ENCODE measurements at places on chromosomes 1 and 21. TPM values are rescaled to one million over a fixed set of nuclear protein-coding genes. Genes with fewer than 3 reads are reported as not detected.

LRRC3 gene
- 4.7 TPM for total RNA-seq

ARTN gene
- total RNA-seq = not detected

DNA sequence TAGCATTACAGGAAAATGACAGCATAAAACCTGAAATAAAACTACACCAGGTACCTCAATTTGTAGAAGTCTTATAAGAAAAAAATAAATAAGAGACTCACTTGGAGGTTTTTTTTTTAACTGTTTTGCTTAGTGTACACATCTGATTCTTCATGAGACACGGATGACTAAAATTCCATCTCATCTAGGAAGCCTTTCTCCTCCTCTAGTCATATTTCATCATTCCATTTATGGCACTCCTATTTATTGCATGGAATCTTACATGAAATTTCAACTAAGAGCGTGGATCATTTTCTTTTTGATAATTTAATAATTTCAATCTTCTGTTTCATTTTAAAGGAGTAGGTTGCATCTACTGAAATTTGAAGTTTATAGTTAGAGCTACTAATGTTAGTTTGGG, 1.6 kb upstream of the PTGS2 start:
- no peaks in the 10 kb centered on the region for H3K27me3 ChIP-seq
- H3K36me3 ChIP-seq = no peaks in the 10 kb centered on the region
- no peaks in the 10 kb centered on the region for H3K4me1 ChIP-seq
- peak overlapping the region; percentile 99 for H3K27ac ChIP-seq
- peak overlapping the region; percentile 59 for H3K4me3 ChIP-seq

DNA sequence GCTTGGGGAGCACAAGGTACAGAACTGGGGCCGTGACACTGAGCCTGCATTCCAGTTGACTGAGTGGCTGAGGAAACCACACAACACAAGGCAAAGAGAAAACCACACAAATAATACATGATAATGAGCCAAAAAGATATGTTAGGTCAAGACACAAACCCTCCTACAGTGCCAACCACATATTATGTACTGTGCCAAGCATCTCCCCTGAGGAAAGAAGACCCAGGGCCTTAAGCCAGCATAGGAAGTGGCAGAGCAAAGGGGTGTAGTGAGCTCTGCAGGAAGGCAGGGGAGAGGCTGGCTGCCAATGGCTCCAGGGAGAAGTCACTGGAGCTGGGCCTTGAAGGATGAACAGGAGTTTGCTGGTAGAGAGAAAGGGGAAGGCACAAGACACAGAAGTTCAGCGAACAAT, 28.2 kb downstream of the CTNNBIP1 start:
- no peaks in the 10 kb centered on the region for H3K27me3 ChIP-seq
- no peak overlapping the region for H3K27ac ChIP-seq
- H3K4me3 ChIP-seq = no peak overlapping the region

- no peak overlapping the region for H3K27ac ChIP-seq
- no peak overlapping the region for H3K4me3 ChIP-seq
- H3K36me3 ChIP-seq = no peaks in the 10 kb centered on the region
- no peak for DNase-seq
These were observed 779.3 kb upstream of the BRINP3 start for GRCh38 chr1:191256917-191257316.

- peaks cover 15% of the 10 kb centered on the region for H3K4me1 ChIP-seq
- H3K27ac ChIP-seq = peak overlapping the region; percentile 49
- peak overlapping the region; percentile 91 for H3K4me3 ChIP-seq
These were observed 2.0 kb downstream of the MTX1 start for GRCh38 chr1:155210314-155211104.

- no peak overlapping the region for H3K4me3 ChIP-seq
- H3K36me3 ChIP-seq = no peaks in the 10 kb centered on the region
- no peaks in the 10 kb centered on the region for H3K4me1 ChIP-seq
- H3K27ac ChIP-seq = no peak overlapping the region
- no peaks in the 10 kb centered on the region for H3K27me3 ChIP-seq
- no peak for DNase-seq
These were observed 250.0 kb downstream of the FAF1 start for GRCh38 chr1:50710099-50710498.

- H3K27me3 ChIP-seq = no peaks in the 10 kb centered on the region
- H3K4me3 ChIP-seq = no peak overlapping the region
- no peak overlapping the region for H3K27ac ChIP-seq
- H3K4me1 ChIP-seq = no peaks in the 10 kb centered on the region
- H3K36me3 ChIP-seq = no peaks in the 10 kb centered on the region
- no peak for DNase-seq
These were observed 247.3 kb downstream of the S1PR1 start for GRCh38 chr1:101483982-101484688.

DNA sequence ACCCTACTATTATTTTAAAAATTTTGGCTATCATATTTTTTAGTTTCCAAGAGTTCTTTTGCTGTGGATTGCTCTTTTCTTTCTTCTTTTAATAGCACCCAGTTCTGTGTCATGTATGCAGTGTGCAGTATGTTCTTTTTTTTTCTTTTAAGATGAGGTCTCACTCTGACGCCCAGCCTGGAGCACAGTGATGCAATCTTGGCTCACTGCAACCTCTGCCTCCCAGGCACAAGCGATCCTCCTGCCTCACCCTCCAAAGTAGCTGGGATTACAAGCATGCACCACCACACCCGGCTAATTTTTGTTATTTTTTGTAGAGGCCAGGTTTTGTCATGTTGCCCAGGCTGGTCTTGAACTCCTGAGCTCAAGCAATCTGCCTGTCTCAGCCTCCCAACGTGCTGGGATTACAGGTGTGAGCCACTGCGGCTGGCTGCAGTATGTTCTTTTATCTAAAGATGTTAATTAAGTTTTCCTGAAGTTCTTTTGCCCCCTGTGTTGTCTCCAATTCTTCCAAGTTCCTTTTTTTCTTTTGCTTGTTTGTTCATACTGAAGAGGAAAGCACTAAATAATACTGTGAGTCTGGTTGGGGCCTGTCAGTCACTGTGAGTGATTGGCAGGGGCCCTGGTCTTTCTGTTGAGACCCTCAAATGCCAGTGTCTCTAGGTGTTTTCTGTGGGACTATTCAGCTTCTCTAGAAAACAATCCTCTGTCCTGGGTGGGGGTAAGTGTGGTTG, 17.5 kb upstream of the TTC22 start:
- H3K27ac ChIP-seq = no peak overlapping the region
- H3K36me3 ChIP-seq = no peaks in the 10 kb centered on the region
- no peak for DNase-seq

All from Caco-2 (cell line).